Stimulated activated CD8-positive, alpha-beta memory T cell treated with anti-CD3 and anti-CD28 coated beads, Interleukin-12 subunit alpha, Interleukin-12 subunit beta, amount 100 ng/mL, for 4 hours (primary cell): ENCODE measurements at places on chromosomes 3 and 15.

- no peak for DNase-seq
Measured at GRCh38 chr3:169323578-169324451, 339.7 kb downstream of the MECOM start.

GRCh38 chr3:147368561-147369221, 37.7 kb downstream of the ZIC4 start:
- DNase-seq: no peak

DNA sequence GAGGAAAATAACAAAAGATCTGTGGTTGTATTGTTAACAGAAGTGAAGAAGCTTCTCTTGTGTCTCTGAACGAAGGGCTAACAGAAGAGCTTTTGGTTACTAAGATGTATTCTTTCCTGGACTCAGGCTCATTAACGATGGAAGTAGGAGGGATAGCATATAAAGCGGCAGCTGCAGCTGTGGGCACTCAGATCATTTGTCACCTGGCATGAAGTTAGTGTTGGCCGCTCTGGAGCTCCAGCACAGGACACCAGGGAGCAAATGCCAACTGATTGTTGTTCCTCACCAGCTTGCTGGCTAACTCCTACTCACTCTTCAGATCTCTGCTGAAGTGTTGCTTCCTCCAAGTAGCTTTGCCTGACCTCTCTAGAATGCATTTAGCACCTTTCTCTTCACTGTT, 15.5 kb upstream of the SLITRK3 start:
- DNase-seq: no peak

DNA sequence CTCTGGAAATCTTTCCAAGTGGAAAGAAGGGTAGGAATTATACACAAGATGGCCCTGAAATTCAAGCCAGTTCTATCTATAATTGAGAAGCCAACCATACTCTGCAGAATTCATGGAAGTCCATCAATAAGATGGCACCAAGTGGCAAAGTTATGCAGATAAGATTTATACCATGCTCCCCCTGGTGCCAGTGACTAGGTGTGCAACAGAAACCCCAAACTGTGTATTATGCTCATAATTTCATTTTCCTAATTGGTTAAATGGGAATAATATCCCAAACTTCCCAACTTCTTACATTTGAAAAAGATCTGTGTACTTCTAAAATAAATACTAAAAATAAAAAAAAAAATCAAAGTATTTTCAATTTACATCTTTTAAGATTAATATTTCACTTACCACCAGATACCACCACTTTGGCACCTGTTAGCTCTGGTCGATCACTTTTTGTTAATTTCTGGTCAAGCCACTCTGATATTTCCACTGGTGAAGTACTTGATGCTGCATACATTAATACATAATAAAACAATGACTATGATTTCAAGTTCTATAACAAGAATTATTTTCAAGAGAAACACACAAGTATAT, 25.9 kb downstream of the ETFA start:
- DNase-seq: no peak

DNA sequence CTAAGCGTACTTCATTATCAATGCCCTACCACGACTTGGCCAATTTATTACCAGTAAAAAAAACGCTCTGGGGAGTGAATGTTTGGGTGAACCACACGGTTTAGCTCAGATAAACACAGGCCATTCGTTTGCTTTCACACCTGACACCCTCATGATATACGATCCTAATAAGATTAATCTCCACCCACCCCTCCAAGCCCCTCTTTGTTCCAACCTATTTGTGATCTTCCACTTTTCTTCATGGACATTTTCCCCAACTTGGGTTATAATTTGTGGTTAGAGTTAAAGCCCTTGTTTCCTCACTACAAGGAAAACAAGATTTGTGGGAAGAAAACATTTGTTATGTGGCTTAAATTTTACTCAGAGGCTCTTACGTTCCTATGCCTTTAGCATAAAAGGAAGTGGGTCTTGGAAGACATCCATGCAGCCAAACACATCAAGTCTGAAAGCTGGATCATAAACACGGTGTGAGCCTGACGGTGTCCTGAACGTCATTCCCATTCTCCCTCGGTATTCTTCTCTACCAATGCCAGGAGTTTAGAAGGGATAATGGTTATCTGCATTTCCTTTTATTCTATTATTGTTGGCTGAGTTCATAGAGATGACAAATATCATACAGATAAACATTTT, 518.9 kb downstream of the NR2F2 start:
- DNase-seq: no peak

GRCh38 chr3:635393-635792, 438.8 kb downstream of the CHL1 start:
- no peak for DNase-seq

DNA sequence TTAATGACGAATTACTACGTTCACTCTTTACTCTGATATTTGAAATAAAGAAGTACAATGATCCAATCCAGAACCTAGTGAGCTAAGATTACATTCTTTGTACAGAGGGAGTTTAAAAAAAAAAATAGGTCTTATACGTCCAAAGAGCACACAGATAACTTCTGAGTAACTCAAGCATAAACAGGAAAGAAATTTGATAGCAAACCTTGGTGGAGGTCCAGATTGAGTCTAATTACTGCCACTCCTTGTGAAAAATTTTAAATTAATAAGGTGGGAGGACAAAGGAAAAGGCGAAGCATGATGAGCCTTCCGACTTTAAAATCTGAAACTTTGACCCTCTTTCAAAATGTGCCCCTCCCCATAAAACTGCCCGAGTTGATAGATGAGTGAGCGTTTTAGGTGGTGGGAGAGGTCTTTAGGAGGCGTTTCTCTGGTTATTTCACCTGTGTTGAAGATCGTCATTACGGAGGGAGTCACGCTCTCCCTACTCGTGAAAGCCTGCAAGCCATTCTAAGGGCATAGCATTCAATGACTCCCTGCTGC, 127.0 kb upstream of the ROBO2 start:
- DNase-seq: no peak

DNA sequence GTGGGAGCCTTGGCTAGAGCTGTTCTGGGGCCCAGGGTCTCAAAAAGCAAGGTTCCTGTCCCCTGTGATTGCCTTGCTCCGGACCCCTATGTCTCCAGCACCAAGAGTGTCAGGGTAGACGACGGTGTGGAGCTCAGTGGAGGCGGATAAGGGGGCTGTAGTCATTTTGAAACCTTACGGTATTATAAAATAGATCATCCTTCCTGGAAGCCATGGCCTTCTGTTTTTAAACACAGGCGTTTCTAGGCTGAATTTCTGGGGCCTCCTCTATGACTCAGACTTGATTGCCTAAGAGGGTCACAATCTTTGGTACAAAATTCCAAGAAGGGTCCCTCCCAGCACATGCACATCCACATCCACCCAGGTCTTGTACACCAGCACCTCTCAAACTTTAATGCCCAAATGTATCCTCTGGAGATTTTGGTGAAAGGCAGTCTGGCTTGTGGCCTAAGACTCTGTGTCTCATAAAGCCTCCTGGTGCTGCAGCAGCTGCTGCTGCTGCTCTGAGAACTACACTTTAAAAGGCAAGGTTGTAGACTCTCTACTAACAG, 70.5 kb upstream of the XCR1 start:
- no peak for DNase-seq
